Kidney epithelial cell (primary cell): ENCODE measurements at places on chromosomes 1 and 21.

DNA sequence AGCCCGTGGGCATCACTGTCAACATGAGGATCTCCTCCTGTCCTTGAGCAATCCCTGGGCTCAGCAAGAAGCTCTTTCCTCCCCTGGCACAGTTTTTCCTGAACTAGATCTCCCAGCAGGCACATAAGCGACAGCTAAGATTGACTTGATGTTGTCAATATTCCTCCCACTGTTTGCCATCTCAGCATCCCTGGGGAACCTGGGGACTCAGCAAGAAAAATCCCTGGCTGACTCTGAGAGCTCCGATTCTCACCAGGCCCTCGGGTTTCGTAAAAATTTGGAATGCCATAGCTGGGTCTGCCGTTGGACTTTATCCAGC lies 687.2 kb downstream of the MATN1 start:
- DNase-seq = no peak

GRCh38 chr21:41929248-41929647 lies 24.6 kb downstream of the C2CD2 start:
- no peak for DNase-seq

DNA sequence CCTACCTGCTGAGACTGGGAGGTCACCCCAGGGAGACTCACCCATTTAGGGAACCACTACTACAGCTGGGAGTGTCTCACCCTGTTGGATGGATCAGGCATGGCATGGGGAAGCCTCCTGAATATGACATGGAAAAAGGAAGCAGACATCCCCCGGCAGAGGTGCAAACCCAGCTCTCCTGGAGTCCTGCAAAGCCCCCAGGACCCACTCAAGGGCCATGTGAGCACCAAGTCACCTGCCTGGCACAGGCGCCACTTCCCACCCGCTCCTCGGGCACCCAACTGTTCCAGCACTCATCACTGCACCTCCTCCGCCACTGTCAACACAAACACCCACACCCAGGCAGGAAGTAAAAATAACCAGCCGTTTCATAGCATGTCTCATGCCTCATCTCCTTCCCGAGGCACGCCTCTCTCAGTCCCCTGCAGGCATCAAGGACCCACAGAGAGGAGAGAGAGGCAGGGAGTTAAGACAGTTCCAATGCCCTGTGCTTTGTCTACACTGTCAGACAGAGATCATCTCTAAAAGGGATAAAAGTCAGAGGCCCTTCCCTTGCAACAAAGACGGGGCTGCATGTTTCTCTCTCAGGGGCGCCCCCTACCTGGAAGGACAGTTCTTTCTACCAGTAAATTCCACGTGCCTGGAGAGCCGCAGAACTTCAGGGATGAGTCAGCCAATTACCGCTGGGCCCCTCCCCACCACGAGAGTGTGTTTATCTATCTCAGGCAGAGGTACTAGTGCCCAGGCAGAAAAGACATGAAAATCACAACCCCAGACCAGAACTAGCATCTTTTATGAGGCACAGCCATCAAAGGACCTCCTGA lies 150.1 kb upstream of the SOD1 start:
- DNase-seq = no peak

DNA sequence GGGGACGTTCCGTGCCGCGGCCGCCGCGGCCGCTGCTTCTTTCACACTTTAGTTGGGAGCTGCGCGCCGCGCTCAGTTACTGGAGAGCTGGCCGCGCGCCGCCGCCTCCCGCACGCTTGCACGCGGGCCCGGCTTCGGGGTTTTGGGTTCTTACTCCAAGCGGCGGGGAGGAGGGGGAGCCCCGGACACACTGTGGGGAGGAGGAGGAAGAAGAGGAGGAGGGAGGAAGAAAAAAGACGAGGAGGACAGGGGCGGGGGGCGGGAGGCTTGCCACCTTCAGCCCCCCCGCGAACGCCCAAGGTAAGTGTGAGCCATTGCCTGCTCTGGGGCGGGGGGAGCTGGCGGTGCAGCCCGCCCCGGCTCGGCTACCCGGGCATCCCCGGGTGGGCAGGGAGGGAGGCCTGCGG lies 243 bp downstream of the C1orf21 start:
- DNase-seq = no peak

- DNase-seq = no peak
Measured at GRCh38 chr1:160097911-160098851, at the start of gene IGSF8. Gene IGSF8 (minus strand): TSS chr1:160098619. CDS start chr1:160098472, 147 bp downstream.

DNA sequence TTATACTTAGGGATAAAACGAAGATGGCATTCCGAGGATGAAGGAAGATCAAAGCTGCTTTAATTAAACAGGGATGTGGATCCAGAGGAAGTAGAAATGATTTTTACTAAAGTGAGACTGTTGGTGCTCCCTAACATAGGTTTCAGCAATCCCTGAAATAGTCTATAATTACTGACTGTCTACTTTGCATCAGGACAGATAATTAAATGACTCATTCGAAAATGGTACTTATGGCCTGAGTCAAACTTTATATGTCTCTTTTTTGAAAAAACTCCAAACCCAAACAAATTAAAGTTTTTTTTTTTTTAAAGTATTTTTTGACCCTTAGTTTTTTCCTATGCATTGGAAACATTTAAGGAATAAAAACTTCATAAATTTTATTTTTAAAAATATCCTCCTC lies 90.3 kb downstream of the LYST start:
- no peak for DNase-seq

DNA sequence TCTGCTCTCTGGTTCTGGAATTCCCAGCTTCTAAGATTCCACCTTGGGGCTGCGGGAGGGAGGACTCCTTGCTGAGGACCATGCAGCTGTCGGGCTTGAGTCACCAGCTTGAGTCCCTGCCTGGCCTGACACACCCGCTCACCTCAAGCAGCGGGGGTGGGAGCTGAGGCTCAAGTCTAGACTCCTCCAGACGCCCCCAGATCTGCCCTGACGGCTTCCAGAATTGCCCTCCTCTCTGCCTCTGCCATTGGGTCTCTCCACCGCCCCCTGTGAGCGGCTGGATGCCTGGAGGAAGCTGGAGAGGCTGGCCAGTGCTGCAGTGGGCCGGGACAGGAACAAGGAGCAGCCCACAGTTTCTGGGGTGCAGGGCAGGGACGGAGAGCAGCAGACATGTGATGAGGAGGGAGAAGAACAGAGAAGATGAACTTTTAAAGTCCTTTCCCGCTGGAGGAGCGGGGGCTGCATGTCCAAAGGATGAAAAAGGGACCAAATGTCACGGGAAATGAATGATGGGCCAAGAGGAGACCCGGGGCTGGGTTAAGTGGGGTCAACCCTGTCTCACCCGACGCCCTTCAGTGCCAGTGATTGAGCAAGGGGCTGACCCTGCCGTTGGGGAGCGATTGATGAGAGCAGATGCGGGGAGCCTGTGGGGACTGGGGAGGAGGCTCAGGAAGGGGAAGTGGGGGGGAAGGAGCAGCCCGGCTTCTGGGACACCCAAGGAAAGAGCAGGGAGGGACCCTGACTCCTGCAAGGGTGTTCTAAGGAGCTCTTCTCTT lies 13.5 kb downstream of the CRABP2 start:
- peak; percentile 57 for DNase-seq

DNA sequence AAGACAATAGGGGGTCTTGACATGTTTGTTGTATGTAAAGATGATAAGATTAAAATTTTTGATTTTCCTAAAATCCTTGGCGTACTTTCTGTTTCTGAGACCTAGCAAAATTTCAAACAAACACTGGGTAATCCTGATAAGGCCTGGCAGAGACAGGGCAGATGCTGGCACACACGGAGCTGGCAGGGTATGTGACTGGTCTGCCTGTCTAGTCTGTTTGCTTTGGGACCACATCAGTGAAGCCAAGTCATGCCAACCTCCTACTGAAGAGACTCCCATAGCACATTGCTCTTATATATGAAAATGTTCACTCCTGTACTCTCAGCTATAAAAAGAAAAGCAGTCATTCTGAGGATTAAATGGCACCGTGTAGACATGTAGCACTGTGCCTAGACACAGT lies 14.1 kb downstream of the TOR3A start:
- no peak for DNase-seq

DNA sequence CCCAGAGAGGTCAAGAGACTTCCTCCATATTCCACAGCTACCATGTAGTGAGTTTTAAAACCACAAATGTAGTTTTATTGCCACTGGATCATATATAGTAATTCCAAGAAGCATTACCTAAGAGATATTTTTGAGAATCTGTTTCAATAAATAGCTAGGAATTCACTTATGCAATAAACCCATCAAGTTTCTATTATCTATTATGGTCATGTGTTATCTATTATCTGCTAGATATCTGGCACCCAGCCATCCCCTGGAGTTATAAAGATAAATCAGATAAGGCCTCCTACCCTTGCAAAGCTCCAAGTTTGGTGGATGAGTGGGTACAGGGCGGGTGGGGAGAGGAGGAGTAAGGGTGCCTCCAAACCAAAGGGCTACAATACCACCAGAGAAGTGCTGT lies 10.3 kb upstream of the VWA5B1 start:
- DNase-seq = no peak

- no peak for DNase-seq
Measured at GRCh38 chr1:170533298-170533697, 1.3 kb downstream of the GORAB start.

DNA sequence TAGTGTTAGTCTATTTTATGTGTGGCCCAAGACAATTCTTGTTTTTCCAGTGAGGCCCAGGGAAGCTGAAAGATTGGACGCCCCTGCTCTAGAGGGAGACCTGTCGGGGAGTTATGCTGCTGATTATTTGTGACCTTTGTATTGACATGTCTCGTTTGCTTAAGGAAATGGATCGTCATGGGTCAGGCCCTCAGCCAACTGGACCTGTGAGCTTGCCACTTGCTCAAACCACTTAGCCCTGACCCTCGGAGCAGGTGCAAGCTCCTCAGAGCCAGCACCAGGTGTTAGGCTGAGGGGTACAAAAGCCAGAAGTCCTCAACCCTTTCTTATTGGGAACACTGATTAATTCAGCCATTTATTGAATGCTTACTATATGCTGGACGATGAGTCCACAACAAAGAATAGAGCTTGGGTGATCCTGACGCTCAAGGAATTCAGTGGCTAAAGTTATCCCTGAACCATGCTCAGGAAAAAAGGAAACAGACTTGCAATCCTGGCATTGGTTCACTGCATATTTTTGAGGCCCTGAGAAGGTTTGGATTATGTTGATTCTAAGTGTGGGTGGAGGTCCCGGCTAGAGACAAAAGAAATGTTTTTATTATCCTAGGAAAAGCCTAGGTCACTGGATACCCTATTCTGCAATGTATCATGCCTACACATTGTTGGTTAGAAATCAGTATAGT lies 19.0 kb downstream of the TGFB2 start:
- DNase-seq = no peak

DNA sequence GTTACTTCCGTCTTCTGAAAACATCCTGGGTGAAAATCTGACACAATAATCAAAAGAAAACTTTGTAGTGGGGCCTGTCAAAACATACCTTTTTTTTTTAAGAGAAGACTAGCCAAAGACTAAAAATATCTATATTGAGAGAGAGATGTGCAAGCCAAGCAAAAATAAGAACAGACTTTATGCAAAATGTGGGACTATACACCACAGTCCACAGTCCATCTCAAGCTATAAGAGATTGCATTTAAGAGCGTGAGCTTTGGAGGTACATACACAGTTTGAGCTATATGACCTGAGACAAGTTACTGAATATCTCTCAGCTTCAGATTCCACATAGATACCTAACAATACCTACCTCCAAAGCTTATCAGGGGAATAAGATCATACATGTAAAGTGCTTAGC lies 64.9 kb upstream of the DYNLT5 start:
- DNase-seq = no peak

DNA sequence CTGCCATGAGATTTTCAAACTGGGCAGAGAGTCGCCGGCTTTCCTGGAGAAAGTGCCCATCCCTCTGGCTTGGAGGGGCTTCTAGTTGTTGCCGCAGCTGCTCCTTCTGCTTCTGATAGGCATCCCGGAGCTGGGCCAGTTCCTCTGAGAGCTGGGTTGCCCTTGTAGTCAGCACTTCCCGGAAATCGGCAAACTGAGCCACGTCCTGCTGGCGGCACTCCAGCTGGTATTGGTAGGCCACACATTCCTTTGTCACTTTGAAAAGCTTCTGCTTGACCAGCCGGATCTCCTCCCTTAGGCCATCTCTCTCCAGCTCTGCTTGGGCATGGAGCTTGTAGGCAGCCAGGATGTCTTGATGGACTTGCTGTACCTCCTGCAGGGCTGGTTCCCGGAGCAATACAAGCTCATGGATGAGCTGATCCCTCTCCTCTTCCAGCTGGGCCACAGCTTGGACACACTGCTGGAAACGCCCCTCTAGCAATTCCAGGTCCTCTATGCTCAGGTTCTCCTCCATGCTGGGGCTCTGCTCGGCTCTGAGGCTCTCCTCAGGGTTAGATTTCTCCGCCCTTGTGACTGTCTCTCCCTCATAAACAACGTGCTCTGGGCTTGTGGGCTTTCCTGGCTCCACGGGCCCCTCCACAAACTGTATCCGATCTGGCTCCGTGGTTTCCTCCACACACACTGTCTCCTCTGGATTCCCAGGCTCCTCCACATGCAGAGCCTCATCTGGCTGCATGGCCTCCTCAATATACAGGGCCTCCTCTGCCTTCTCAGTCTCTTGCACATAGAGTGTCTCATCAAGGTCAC lies 7.3 kb downstream of the SYNC start:
- no peak for DNase-seq

DNA sequence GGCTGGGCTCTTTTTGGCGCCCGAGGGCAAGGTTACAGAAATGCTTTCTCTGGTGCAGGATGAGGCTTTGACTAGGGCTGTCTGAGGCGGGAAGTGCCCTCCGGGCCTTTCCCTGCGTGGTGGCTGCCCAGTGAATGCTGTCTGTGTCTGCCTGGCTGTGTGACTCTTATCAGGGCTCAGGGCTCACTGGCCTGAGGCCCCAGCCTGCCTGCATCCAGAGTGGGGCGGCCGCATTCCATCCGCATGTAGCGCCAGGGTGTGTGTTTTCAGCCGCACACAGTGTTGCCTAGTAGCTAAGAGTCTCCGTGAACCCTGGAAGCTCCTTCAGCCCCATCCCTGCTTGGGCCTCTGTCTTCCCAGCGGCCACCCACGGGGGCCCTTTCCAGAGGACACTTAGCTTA lies 59.1 kb downstream of the FAAP20 start:
- DNase-seq = peak; percentile 19

DNA sequence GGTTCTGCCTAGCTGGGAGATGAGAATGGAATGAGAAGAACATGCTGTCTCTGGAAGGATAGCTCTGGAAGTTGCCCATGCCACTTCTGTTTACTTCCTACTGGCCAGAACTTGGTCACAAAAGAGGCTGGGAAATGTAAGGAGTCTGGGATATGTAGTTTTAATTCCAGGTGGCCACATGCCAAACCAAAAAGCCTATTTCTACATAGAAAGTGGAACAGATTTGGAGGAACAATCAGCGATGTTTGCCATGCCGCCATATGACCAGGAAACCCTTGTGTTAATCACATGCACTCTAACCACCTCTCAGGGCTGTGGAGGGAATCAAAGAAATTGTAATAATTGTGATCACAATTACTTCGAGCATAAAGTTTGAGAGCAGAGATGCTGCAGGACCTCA lies 10.0 kb upstream of the OLIG2 start:
- DNase-seq = no peak

GRCh38 chr1:209653915-209654351 lies 1.7 kb upstream of the LAMB3 start:
- no peak for DNase-seq

DNA sequence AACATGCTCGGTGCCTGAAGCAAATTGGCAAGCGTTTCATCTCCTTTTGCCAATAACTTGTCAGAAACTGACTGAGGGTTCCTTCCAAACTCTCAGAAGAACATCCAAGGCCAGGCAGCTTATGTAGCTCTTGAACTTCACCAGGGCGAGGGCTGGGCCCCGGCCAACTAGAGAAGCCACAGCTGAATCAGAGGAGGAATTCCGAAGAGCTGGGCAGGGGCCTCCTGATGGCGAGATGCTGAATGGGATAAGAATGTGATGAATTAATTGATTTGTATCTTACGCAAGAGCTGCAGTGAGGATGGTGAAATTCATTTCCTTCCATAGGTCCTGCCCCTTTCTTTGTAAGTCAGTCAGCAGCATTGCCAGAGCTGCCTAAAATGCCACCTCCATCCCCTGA lies 345.8 kb downstream of the KIF26B start:
- peak; percentile 42 for DNase-seq
